Sciatic nerve (tissue), 2 donors: ENCODE measurements at places on chromosomes 5 and 9.

- DNase-seq: no peak
These were observed 497.8 kb upstream of the SEMA6A start for GRCh38 chr5:117072439-117072838.

DNA sequence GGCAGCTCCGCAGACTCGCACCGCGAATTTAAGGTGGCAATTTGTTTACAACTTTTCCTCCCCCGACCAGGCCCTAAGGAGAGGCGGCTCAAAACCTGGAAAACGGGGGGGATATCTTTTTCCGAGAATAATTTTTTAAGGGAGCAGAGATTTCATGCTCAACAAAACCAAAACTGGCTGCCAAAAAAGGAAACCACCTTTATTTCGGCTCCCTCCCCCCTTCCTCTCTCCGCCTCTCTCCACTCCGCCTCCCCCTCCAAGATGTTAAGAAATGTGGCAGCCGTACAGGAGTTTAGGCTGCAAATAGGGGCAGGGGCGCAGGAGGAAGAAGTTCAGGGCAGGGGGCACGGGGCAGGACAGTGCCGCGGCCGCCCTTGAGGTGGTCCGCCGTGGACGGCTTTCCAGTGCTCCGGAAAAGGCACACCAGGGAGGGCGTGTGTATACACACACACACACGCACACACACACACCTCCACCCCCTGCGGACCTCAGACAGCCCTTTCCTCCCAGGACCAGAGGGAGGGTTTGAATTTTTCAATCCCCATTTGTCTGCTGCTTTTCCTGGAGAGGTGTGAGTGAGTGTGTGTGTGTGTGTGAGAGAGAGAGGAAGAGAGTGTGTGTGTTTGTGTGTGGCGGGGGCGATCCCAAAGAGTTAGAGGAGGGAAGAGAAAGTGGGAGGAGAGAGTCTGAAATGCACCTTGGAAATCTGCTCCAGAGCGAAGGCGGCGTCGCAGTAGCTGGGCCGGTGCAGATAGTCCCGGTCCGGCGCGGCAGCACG is 9.1 kb downstream of the PTCH1 start:
- no peak for DNase-seq

GRCh38 chr9:38227656-38228055 is 158.6 kb upstream of the SHB start:
- no peak for DNase-seq

DNA sequence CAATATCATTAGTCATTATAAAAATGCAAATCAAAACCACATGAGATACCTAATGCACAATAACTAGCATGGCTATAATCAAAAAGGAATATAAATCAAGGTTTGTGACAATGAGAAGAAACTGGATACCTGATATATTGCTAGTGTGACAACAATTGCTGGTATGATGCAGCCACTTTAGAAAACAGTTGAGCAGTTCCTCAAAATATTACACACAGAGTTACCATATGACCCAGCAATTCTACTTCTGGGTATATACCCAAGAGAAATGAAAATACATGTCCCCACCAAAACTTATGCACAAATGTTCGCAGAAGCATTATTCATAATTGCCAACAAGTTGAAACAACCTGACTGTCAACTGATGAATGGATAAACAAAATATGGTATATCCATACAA is 339.7 kb upstream of the POU5F2 start:
- no peak for DNase-seq

GRCh38 chr5:107968998-107969397 is 298.3 kb upstream of the EFNA5 start:
- no peak for DNase-seq
